ENCODE measurements at places on chromosomes 11 and 22. TPM values are rescaled to one million over a fixed set of nuclear protein-coding genes. Genes with fewer than 3 reads are reported as not detected.

Gene SHANK2
- 0.27 TPM for total RNA-seq

- DNase-seq: no peak
These were observed 57.5 kb upstream of the LYVE1 start for GRCh38 chr11:10625982-10626311.

- no peak for DNase-seq
These were observed 22.4 kb upstream of the MYH9 start for GRCh38 chr22:36409911-36410756.

Gene SYT13
- under 0.01 TPM for total RNA-seq

Gene CCDC179
- total RNA-seq: not detected

DNA sequence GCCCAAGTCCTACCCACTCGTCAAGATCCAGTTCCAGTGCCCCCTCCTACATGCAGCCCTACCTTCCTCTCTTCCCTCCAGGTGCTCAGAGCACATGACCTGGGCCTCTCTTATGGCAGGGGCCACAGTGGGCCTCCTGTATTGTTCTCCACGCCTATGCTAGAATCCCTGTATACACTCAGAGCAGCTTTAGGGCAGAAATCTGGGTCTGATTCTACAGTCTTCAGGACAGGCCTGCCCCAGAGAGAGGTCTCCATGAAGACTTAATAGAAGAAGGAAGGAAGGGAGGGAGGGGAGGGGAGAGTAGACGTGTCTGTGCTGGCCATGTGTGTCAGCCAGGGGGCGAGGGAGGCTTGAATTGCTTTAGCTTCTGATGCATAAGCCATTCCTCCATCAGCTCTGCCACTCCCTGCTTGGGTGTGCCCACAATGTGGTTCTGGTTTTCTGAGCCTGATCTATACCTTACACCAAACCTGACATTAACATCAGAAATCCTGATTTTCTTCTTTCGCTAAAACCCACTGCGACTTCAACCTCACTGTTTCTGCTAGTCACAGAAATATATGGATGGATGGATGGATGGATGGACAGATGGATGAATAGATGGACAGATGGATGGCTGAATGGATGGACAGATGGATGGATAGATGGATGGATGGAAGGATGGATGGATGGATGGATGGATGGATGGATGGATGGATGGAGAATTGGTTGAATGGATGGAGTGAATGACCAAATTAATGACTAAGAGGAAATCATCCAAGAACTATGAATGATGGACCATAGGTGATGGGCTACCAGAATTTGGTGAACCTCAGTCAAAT is 56.6 kb upstream of the PRDM11 start:
- DNase-seq: peak; percentile 64

DNA sequence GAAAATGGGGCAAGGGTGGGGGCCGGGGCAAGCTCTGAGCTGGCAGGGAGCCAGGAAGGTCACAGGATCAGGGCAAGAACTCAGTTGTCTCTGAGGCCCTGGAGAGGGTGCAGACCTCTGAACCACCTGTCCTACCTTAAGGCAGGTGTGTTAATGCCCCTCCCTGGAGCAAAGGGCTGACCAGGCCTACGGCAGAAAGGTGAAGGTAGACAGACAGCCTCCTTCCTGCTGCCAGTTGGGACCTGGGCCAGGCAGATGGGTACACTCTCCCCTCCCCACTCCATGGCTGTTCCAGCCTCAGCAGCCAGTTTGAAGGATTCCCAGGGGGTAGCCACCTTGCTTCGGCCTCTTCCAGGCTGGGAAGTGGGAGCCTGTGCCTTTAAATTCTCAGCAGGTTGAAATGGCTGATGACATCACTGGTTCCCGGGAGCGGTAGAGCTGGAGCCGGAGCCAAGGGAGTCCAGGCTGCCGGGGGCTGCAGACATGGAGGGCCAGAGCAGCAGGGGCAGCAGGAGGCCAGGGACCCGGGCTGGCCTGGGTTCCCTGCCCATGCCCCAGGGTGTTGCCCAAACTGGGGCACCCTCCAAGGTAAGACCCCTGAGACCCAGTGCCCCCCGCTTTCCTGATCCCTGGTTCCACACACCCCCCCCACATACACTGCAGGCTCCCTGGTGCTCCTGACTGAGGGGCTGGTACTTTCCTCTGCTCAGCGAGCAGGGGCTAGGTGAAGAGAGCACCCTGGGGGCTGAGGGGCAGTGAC is at the start of gene INPP5J:
TSS of gene INPP5J (plus strand) at position 435 of the 760 bp plus-strand sequence. CDS start at position 484, 49 bp downstream.
- no peak for DNase-seq
